Calu3 (cell line): ENCODE measurements at places on chromosomes 1 and 21. TPM values are rescaled to one million over a fixed set of nuclear protein-coding genes. Genes with fewer than 3 reads are reported as not detected.

- DNase-seq: no peak
Measured at GRCh38 chr1:174841747-174842146, 158.0 kb upstream of the CACYBP start.

DNA sequence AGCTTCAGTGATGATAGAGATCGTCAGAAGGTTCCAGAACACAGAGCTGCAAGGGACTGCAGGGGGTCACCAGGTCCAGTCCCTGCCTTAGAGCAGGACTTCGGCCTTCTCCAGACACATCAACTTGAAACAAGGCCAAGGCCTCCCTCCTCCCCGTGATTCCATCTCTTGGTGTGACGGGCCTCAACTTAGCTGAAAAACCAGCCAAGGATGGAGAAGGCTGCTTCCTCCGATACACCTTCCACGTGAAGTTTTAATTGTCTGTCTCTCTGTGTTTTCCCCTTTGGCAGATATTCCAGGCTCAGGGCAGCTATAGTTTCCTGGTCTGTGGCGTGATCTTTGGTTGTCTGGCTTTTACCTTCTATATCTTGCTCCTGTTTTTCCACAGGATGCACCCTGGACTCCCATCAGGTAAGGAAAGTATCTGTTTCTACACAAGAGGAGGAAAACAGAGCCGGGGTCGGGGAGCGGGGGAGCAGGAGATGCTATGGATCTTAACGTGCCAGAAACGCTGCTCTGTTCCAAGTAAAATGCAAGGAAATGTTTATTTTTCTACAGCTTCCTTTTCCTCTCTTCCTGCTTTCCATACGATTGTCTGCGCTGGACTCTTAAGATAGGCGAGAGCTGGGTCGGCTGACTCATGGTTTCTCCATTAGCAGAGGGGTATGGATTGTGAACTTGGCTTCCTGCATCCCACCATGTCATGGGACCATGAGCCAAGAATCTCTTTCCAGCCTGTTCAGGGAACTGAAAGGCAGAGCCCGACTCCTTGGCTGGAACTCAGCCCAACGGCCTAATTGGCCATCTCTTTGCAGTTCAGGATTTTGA lies 32.8 kb downstream of the ELK4 start:
- DNase-seq: no peak

DNA sequence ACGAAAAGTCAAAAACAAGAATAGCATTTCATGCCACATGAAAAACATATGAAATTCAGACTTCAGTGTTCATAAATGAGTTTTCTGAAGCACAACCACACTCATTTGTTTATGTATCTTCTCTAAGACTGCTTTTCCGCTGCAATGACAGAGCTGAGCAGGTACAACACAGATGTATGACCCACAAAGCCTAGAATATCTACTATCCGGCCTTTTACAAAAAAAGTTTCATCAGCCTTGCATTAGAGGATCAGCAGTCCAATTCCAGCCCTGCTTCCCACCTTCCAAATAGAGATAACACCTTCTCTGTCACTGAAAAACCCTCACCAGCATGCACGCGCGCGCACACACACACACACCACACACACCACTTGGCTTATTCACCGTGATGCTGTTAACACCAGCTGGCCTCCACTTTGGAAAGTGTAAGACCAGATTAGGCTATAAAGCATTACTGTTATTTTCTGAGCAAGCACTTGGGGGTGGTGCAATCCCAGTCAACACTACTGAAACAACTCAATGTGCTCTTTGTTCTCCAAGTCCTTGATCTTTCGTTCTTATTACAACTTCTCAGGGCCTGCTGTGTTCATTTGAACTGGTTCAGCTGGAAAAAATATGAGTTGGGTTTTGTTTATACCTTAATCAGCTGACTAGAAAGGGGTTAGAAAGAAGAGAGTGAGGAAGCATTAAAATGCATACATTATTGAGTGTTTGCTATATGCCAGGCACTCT lies 90.0 kb downstream of the GLUL start:
- DNase-seq: peak; percentile 57

DNA sequence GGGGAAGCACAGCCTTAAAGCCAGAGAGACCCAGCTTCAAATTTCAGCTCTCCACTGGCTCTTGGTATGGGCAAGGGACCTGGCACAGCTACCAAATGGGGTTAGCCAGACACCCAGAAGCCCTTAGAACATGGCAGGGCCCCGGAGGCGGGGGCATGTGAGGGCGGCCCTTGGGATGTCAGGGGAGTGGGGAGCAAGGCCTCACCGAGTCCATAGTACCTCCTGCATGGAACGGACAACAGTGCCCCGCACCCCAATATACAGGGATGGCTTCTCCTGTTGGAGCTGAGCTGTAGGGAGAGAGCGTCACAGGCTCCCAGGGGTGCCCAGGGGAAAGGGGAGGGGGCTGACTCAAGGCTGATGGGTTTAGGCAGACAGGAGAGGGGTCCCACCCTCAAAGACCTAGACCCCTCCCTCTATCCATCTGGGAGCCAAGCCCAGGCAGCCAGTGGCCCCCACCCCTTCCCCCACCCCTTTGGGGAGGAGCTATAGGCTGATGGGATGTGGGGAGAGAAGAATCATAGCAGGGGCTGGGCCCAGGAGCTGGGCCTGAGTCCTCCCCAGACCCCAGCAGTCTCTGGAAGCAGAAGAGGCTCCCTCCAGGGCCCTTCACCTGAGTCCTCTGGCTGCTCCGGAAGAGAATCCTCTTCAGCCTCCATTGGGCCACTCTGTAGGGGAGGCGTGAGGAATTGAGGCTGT lies 16.5 kb downstream of the SPOCD1 start:
- DNase-seq: no peak

The CYP4A22 gene
- total RNA-seq: not detected in 2 replicates

GRCh38 chr1:72636631-72637030 lies 354.3 kb upstream of the NEGR1 start:
- DNase-seq: no peak

The SLC35D1 gene
- total RNA-seq: 5.4 and 5.9 TPM in 2 replicates

DNA sequence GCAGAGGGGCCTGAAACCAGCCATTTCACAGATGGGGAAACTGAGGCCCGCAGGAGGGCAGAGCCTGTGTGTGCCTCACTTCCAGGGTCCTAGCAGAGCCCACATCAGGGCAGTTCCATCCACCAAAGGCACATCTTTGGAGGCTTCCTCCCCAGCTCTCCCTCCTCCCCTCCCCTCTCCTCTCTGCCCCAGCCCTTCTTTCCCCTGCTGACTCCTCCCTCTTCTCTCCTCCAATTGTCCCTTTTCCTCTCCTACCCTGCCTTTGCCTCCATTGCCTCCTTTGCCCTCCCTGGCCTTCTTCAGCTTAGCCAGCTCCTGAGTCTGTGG lies 56.6 kb downstream of the TMEM53 start:
- DNase-seq: no peak

The AGTRAP gene
- 30.4 and 41.2 TPM in 2 replicates for total RNA-seq

DNA sequence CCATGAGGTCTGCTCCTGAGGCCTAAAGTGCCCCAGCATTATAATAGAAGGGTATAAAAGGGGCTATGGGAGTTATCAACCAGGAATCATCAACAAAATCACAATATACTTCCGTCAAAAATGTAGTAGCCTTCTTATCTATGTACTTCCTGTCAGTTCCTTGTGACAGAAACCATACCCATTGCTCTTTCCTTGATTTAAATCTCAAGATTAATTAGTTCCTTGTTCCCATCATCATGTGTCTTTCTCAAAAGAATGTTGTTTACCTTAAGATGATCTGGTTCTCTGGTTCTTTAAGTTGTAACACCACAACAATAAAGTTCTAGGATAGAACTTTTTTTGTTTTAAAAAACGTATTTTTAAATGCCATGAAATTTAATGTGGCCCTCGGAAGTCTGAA lies 833.3 kb downstream of the LTN1 start:
- DNase-seq: no peak

The NUDT4B gene
- total RNA-seq: 0.78 and 1.7 TPM in 2 replicates

DNA sequence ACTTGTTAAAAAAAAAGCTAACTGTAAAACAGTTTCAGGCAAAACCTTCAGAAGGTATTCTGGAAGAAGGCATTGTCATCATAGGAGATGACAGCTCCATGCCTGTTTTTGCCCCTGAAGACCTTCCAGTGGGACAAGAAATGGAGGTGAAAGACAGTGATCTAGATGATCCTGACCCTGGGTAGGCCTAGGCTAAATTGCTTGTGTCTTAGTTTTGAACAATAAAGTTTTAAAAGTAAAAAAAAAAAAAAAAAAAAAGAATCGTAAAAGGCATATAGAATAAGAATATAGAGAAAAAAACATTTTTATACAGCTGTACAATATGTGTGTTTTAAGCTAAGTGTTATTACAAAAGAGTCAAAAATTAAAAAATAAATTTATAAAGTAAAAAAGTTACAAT lies 106.6 kb upstream of the PLXNA2 start:
- no peak for DNase-seq

The MAN1C1 gene
- 0.14 and 0.37 TPM in 2 replicates for total RNA-seq

GRCh38 chr1:185267701-185268100 lies 49.3 kb downstream of the IVNS1ABP start:
- no peak for DNase-seq

- DNase-seq: no peak
Measured at GRCh38 chr1:100530880-100531487, 7.0 kb upstream of the GPR88 start.

The TMEM200B gene
- total RNA-seq: 0.15 TPM in 1 of 2 replicates, not detected in the other

GRCh38 chr1:30028939-30029338 lies 694.4 kb downstream of the MATN1 start:
- no peak for DNase-seq

- no peak for DNase-seq
Measured at GRCh38 chr1:62593825-62594394, 3.4 kb upstream of the ANGPTL3 start.

DNA sequence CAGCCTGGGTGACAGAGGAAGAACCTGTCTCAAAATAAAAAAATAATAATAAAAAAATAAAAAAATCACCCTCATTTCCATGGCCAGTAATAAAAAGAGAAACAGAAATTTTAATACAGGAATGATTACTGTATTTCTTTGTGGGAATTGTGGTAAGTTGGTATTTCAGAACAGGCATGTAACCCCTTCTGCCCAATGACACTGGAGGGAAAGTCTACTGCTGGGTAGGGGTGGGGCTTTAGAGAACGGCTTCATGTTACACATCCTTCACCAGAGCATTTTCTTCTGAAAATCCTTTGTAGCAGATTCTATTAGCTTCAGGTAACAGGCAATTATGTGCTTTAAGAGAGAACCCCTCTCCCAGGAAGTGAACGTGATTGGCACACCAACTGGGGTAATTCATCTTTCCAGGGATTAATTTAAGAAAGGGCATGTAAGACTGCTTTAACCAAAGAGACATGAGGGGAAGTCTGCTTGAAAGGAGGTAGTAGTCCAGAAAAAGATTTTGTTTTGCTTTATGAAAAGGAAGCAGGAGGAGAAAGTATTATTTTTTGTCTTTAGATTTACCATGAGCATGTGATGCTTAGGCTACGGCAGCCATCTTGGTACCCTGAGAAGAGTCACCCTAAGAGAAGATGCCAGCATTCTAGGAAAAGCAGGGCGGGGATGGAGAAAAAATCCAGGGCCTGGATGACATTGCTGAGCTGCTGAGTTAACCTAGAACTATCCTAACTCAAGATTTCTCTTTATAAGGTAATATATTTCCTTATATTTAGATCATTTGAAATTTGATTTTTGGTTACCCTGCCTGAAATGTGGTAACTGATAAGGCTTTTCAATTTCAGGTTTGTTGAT lies 57.7 kb upstream of the DPT start:
- DNase-seq: no peak
